ENCODE measurements at places on chromosomes 5 and 9.

- no peak for DNase-seq
Measured at GRCh38 chr9:4196376-4196775, 103.5 kb downstream of the GLIS3 start.

GRCh38 chr5:17282283-17283120, 65.1 kb downstream of the BASP1 start:
- DNase-seq: no peak

DNA sequence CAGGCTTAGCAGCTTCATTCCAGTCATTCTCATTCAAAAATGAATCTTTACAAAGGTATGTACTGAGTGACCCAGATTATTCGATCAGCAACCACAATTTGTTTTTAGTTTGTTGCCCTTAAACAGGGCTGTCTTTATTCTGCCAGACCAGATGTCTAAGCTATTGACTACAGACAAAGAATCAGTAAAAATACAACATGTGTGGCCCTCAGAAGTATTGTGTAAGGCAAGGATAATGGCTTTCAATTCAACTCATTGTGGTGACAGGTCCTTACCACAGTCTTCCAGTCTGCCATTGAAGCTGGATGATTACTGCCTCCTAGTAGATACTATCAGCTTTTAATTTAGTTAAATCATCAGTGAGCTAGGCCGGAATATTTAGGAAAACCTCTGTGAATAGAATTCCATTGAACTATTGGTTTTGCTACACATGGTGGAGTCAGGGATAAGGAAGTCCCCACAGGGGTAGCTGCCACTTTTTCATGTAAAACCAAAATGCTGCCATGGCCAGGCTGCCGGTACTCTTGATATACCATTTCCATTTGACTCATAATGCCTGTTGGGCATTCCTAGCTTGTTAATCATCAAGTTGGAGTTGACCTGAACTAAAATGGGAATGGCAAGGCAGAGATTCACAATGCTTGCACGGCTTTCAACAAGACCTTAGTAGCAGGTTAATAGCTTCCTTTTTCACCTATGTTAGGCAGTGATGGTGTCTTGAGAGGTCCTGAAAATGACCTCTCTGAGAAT, 175.6 kb downstream of the MEF2C start:
- no peak for DNase-seq

DNA sequence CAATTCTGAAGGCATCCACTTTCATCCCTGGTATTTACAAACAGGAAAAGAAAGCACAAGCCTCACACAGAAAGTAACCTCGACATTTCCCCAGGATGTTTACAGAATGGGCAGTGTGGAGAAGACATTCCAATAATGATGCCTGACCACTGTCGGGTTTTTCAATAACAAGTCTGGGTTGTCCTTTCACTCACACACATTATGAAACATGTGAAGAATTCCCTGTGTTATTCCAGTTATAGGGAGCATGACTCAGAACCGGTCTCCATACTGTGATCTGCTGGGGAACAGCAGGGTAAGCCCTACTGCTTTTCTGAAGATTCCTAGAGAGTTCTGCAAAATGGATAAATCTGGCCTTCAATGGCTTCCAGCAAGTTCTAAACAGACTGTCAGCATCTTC, 155.3 kb downstream of the ADAMTS12 start:
- DNase-seq: no peak

GRCh38 chr5:180215783-180216630, 7.0 kb upstream of the RASGEF1C start:
- no peak for DNase-seq

DNA sequence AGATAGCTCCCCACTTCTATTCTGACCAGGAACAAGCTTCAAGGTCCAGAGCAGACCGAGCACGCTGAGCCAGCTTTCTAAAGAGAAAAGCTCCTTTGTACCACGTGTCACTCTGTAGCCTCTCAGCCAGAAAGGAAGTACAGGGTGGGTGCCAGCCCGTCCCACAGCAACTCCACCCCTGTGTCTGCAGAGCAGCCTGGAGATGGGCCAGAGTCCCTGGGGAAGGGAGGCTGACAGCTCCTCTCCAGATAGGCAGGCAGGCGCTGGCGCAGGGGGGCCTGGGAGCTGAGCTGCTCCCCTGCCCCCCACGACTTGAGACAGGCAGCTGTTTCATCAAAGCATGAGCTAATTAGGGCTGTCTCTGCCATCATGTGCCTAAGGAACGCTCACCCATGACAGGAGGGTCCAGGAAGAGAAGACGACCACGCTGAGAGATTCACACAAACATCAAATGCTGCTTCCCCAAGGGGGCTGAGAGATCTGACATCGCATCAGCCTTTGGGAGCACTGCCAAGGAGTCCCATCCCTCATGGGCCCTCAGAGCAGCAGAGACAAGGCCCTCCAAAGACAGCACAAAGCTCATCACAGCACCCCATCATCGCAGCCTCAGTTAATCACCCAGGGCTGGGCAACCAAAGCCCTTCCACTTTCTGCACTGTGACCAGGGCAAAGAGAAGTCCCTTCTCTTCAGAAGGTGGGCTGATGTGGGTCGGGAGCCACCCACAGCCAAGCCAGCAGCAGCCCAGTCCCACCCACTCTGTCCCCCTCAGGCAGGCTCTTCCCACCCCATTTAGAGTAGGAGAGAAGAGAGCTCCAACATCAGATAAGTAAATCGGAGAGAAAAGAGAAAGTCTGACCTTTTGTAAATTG, 78.5 kb upstream of the LRRTM2 start:
- no peak for DNase-seq

- no peak for DNase-seq
Measured at GRCh38 chr5:139700711-139701055, 52.5 kb downstream of the CXXC5 start.

GRCh38 chr9:27771803-27772545, 198.7 kb upstream of the C9orf72 start:
- DNase-seq: no peak

- no peak for DNase-seq
Measured at GRCh38 chr5:67094476-67095300, 101.9 kb downstream of the CD180 start.

GRCh38 chr5:173408946-173409345, 80.7 kb upstream of the STC2 start:
- no peak for DNase-seq

GRCh38 chr5:125149110-125149509, 402.7 kb upstream of the ZNF608 start:
- no peak for DNase-seq

DNA sequence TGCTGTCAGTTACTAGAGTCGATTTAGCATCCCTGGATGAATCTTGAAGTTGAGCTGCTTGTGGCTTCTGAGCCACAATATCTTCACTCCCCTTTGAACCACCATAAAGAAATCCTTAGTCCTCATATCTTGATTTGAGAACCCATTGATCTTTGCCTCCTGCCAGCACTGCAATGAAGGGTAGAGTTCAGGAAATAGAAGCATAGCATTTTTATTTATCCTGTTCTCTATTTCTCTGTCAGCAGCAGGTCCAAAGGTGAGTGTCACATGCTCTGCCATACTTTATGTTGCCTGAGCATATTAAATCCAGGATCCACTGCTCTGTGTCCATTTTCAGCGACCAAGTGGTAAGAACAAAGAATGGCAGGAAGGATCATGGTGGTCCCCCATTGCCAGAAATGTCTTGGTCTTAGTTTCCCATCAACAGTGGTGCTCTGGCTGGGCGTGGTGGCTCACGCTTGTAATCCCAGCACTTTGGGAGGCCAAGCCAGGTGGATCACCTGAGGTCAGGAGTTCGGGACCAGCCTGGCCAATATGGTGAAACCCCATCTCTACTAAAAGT, 80.2 kb upstream of the PANK3 start:
- no peak for DNase-seq

DNA sequence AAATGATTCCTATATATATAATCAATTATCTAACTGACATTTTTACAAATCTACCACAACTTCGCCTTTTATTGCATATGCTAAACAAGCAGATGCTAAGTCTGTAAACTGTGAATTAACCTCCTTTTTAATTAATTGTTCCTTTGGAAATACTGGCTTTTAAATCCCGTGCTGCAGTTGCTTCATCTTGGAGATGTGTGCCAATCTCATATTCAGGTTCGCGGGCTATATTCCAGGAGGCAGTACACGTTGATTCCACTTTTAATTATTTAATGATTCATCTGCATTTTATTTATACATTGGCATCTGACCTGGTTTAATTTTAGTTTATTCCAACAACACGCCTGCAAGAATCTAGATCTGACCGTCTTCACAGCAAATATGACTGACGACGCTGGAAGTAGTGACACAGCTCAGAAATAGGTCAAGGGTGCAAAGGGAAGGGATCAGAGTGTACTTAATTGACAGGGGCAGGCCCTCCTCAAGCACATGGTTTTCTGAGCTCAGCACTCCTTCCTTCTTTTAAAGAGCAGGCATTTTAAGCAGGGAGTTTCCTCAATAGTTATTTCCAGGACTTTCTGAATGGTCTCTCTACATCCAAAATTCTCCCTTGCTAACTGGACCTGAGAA, 125.2 kb downstream of the GLIS3 start:
- no peak for DNase-seq

GRCh38 chr5:80140496-80140895, 105.3 kb downstream of the THBS4 start:
- DNase-seq: no peak

GRCh38 chr9:122071715-122072114, 21.4 kb downstream of the TTLL11 start:
- DNase-seq: no peak

DNA sequence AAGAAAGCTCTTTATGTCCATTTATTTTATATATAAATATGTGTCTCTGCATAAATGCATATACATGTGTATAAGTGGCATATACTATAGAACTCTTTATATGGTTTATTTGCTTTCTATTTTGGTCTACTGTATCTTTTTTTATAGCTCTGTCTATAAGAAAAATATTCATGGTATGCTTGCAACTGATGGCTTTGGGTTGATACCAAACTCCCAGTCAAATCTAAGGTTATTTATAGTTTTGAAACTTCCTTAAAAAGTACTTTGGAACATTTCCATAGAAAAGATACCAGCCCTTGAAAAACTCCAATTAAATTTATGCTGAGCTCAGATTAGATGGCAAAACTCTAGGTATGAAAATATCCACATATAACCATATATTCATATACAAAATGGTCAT, 120.0 kb upstream of the KLF9 start:
- no peak for DNase-seq

- DNase-seq: no peak
Measured at GRCh38 chr5:56737002-56737621, 78.2 kb upstream of the MAP3K1 start.

- DNase-seq: no peak
Measured at GRCh38 chr5:140674211-140674610, 835 bp upstream of the DND1 start.

GRCh38 chr5:5560016-5560415, 137.5 kb downstream of the ICE1 start:
- no peak for DNase-seq

Data from stimulated activated CD8-positive, alpha-beta memory T cell treated with anti-CD3 and anti-CD28 coated beads, Interleukin-15, amount 100 ng/mL, for 48 hours (primary cell).